CD4-positive, alpha-beta T cell treated with Interleukin-1 beta for 1 hour (primary cell): ENCODE measurements at places on chromosomes 16 and 17.
A peak's percentile ranks its signal among the peaks of the same experiment; 100 is the strongest.

GRCh38 chr17:1154704-1155103 lies 25.1 kb downstream of the ABR start:
- no peak for DNase-seq

DNA sequence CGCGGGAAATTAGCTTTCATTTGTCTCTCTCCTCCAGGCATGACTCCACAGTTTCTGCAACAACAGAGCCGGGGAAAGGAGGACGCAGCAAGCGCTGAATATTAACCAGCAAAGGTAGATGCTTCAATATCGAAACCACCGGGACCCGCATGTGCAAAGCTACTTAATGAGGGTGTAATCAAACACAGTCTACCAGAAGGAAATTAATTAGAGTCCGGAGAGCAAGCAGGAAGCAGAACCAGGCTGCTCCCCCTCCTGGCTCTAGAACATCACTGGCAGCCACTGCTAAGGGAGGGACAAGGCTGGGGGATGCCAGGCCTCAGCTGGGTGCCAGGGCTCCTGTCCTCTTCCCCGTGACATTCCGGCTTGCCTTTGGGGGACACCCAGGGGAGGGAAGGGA lies 21.7 kb downstream of the LRRC75A start:
- DNase-seq, result no peak

DNA sequence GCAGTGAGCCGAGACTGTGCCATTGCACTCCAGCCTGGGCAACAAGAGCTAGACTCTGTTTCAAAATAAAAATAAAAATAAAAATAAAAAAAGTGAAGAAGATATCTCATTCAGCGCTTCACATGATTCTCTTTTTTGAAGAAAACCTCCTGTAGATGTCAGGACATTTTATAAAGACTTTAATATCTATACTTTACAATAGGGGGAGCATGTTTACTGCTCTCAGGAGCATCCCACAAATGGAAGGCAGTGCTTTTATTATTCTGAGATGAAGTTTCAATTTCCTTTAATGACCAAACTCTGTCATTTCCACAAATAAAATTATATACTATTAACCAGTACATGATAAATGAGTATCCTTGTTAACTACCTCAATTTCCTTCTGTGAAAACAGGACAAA lies 118.7 kb upstream of the MYOCD start:
- no peak for DNase-seq

- no peak for DNase-seq
Observed at GRCh38 chr16:6977916-6978315, 354.7 kb upstream of the RBFOX1 start.

DNA sequence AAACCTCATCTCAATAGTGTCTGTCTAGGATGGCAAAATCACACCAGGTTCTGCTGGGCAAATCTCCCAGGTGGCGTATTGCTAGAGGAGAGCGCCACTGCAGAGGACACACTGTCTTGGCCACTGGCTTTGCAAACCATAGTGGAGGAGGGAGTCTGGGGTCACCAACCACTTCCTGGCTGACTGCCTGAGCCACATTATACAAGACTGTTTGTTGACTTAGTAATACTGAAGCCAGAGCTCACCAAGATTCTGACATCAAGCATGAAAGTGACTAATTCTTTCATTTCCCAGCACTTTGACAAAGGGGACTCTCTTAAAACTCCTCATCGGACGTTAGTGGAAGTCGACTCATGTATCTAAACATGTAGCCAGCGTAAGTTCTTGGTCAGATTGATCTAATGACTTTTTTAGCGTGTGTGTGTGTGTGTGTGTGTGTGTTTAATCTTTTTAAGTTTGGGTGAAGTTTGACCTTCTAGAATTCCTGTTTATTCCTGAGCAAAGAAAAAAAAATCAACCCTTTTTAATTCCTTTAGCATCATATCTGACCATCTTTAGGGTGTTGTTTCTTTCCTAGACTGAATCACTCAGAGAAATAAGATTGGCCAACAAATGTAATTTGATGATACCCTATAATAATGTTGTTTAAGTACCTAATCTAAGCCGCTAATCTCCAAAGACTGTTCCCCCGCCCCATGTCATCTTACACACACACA lies 13.7 kb downstream of the PITPNC1 start:
- DNase-seq, result peak; percentile 54

- DNase-seq, result no peak
Observed at GRCh38 chr16:86517652-86518258, 7.4 kb downstream of the FOXF1 start.

DNA sequence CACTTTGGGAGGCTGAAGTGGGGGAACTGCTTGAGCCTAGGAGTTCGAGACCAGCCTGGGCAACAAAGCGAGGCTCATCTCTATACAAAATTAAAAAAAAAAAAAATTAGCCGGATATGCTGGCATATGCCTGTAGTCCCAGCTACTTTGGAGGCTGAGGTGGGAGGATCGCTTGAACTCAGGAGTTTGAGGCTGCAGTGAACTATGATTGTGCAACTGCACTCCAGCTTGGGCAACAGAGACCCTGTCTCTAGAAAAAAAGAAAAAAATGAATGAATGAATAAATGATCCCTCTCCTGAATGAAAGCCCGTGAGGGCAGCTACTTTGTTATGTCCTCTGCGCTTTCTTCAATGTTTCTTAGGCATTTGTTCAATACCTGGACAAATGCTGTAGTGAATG lies 27.7 kb upstream of the DHX8 start:
- no peak for DNase-seq
